CD4-positive, alpha-beta T cell (primary cell): ENCODE measurements at places on chromosomes 13 and 19. TPM values are rescaled to one million over a fixed set of nuclear protein-coding genes. Genes with fewer than 3 reads are reported as not detected.

ELSPBP1 gene
- total RNA-seq, result not detected

ACER1 gene
- 2.7 TPM for total RNA-seq

- DNase-seq, result no peak
Observed at GRCh38 chr13:23790577-23791170, 98.5 kb downstream of the MIPEP start.

DNA sequence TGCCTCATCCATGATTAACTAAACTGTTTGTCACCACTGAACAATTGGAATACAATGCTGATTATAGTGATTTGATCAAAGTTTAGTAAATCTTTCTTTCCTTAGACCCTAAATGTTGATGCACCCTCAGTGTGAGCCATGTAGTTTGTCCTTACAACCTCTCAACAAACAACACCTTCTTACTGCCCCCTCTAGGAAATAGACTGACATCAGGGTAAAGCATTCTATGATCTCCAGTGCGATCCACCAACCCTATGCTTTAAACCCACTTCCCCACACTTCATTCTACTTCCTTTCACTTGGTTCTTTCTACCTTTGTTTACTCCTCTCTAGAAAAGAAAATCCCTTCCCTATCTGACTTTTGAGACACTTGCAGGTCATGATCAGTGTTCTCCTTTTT is 1842.5 kb upstream of the PRR20A start:
- no peak for DNase-seq

GRCh38 chr13:109105899-109106298 is 476.5 kb downstream of the MYO16 start:
- no peak for DNase-seq

DNA sequence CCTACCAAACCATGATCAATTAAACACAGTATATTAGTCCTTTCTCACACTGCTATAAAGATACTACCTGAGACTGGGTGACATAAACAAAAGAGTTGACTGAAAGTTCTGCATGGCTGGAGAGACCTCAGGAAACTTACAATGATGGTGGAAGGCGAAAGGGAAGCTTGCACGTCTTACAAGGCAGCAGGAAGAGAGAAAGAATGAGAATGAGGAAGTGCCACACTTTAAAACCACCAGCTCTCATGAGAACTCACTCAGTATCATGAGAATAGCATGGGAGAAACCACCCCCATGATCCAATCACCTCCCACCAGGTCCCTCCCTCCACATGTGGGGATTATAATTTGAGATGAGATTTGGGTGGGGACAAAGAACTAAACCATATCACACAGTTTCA is 324.9 kb upstream of the ZNF507 start:
- DNase-seq, result no peak

DNA sequence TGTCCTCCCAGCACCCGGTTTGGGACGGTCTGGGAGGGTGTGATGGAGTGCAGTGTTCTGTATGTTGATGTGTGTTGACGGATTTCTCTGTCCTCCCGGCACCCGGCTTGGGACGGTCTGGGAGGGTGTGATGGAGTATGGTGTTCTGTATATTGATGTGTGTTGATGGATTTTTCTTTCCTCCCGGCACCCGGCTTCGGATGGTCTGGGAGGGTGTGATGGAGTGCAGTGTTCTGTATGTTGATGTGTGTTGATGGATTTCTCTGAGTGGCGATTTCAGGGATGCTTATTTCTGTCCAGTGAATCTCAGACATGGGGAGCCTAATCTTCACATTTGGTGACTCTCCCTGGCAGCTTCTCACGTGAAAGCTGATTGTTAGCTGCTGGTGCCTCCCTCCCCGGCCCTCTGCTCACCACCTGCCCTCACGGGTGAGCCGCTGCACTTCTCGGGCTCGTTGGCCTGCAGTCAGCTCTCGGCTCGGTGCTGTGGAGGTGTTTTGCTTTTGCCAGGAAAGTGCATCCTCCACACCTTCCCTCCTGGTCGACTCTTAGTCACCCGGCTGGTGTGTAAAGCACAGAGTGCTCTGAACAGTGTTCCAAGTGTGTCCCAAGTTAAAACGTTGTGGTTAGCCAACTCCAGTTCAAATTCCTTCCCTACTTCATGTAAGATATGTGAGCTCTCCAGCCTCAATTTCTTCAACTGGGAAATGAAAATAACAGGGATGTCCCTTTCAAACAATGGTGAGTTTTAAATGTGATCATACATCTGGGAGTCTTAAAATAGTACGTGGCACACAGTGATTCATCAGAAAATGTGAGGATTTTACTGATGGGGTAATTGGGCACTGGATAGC is 54.6 kb downstream of the ATP11A start:
- no peak for DNase-seq
